Upper lobe of right lung (tissue), 1 donor: ENCODE measurements at places on chromosomes 5 and 9. TPM values are rescaled to one million over a fixed set of nuclear protein-coding genes. Genes with fewer than 3 reads are reported as not detected.

DNA sequence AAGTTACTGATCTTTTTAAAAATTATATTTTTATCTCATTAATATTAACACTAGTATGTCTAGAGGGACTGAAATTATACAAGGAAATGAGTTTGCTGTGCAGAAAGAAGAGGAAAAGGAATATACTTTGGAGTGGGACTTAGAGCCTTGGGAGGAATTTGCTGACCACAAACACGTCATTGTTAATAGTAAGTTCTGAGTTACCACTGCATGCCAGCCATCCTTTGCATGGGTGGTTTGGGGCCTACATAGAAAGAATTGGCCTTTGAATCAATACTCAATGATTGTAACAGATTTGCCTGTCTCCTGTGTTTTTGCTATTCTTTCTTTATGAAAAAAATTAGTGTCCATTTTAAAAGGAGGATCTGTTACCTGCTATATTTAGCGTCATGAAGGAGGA, 232.6 kb upstream of the TNC start:
- H3K27ac ChIP-seq: no peak overlapping the region
- no peaks in the 10 kb centered on the region for H3K4me1 ChIP-seq
- H3K36me3 ChIP-seq: no peaks in the 10 kb centered on the region
- H3K27me3 ChIP-seq: no peaks in the 10 kb centered on the region
- DNase-seq: no peak
- H3K4me3 ChIP-seq: no peak overlapping the region

DNA sequence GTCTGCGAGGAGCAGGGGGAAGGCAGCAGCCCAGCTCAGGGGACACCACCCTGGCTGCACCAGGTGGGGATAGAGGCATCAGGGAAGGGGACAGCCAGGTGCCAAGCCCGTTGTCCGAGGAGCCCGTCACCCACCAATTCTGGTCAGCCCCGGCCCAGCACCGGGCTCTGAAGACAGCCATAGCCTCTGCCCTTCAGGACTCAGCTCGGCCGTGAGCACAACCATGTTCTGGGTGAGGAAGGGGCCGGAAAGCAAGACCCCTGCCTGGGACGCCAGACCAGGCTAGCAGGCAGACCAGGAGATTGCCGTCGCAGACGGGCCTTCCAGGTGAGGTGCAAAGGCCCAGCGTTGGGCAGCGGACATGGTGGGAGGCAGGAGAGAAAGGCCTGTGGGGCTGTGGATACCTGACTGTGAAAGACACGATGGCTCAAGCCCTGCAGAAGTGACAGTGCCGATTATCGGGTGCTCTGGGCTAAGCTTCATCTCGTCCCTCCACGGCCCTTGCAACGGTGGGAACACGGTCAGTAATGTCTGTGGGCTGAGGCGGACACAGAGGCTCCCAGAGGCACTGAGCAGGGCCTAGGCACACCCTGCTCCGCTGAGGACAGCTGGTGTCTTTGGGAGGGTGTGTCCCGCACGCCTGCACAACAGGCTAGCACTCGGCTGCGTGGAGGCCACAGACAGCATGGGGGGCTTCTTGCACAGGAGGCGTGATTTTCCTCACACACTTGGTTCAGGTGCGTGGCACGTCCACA, 36.5 kb downstream of the DBH start:
- no peaks in the 10 kb centered on the region for H3K36me3 ChIP-seq
- H3K27ac ChIP-seq: no peak overlapping the region
- no peaks in the 10 kb centered on the region for H3K27me3 ChIP-seq
- DNase-seq: no peak

- H3K27ac ChIP-seq: no peak overlapping the region
- H3K27me3 ChIP-seq: no peaks in the 10 kb centered on the region
- no peaks in the 10 kb centered on the region for H3K4me1 ChIP-seq
Measured at GRCh38 chr9:2681981-2682380, 35.3 kb upstream of the KCNV2 start.

- H3K4me1 ChIP-seq: peaks cover 11% of the 10 kb centered on the region
- DNase-seq: peak; percentile 93
- peaks cover 12% of the 10 kb centered on the region for H3K36me3 ChIP-seq
- H3K27me3 ChIP-seq: no peaks in the 10 kb centered on the region
- H3K4me3 ChIP-seq: peak overlapping the region; percentile 28
- no peak overlapping the region for H3K27ac ChIP-seq
Measured at GRCh38 chr5:5494489-5495402, 72.3 kb downstream of the ICE1 start.

GRCh38 chr9:70588381-70588780, 173.9 kb upstream of the KLF9 start:
- H3K27me3 ChIP-seq: no peaks in the 10 kb centered on the region
- H3K27ac ChIP-seq: peak overlapping the region; percentile 45
- DNase-seq: no peak
- no peaks in the 10 kb centered on the region for H3K36me3 ChIP-seq
- no peak overlapping the region for H3K4me3 ChIP-seq

DNA sequence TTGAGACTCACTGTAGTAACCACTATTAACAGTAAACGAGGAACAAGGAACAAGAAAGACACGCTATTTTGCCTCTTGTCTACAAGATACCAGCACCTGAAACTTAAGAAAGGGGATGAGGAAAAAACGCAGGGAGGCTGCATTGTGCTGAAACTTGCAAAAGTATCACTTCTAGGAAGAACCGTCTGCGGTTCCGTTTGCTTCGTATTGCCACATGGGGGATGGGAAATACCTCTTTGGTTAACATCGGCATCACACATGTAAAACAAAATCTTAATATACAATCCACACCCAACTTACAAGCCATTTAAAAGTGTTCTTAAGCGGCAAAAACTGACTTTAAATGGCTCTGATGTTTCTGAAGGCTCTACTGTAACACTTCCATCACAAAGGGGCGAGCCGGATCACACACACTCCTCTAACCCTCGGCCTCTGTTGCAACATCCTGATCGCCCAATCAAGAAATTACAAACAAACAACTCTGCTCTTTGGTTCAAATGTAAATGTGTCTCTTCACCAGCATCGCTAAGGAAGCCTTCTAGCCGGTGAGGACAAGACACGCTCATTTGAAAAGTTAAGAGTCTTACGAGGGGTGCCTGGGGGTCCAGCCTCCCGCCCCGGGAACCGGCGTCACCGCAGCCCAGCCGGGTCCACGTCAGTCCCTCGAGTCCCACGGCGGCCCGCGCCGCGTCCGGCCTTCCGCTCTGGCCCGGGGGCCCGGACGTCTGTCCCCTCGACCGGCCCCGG, 621 bp downstream of the SEC16A start:
- peaks cover 28% of the 10 kb centered on the region for H3K36me3 ChIP-seq
- no peaks in the 10 kb centered on the region for H3K27me3 ChIP-seq
- peaks cover 23% of the 10 kb centered on the region for H3K4me1 ChIP-seq
- no peak for DNase-seq
- peak overlapping the region; percentile 86 for H3K4me3 ChIP-seq

DNA sequence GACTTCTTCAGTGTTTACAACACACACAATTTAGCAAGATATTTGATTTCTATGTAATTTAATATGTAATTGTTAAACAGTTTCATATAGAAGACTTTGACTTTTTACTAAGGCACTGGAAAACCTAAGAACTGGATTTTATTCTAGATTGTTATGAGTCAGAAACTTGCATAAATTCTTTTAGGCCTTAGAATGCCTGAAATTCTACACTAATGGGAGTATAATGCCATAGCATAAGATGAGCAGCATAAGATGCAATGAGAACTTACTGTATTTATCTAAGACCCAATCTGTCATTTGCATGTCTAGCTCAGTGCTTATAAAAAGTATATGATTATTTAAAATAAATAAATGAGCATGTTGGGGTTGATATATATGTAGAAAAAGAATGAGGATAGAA, 285.2 kb downstream of the CDH12 start:
- no peak for DNase-seq
- no peaks in the 10 kb centered on the region for H3K36me3 ChIP-seq
- no peak overlapping the region for H3K4me3 ChIP-seq
- no peak overlapping the region for H3K27ac ChIP-seq

DNA sequence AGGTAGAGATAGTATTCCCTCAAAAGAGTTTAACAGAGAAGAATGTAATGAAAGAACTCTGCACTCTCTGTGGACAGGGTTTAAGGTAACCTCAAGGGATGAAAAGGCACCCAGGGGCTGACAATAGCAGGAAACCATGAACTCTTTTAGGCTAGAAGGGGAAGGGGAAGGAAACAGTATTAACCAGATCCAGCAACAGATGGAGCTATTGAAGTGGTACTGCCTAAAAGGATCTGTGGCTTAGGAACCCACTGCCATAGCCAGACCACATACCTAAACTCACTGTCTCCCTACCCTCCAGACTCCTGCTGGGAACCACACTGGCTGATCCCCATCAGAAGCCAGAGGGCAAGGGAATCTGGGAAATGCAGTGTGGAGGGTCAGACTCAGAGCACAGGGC, 35.5 kb downstream of the PLGRKT start:
- no peak overlapping the region for H3K4me3 ChIP-seq
- H3K27ac ChIP-seq: no peak overlapping the region
- no peak for DNase-seq
- H3K27me3 ChIP-seq: no peaks in the 10 kb centered on the region
- no peaks in the 10 kb centered on the region for H3K36me3 ChIP-seq

- no peak for DNase-seq
- H3K36me3 ChIP-seq: no peaks in the 10 kb centered on the region
- no peaks in the 10 kb centered on the region for H3K27me3 ChIP-seq
- H3K27ac ChIP-seq: no peak overlapping the region
Measured at GRCh38 chr9:125495172-125496119, 211.6 kb downstream of the MAPKAP1 start.

DNA sequence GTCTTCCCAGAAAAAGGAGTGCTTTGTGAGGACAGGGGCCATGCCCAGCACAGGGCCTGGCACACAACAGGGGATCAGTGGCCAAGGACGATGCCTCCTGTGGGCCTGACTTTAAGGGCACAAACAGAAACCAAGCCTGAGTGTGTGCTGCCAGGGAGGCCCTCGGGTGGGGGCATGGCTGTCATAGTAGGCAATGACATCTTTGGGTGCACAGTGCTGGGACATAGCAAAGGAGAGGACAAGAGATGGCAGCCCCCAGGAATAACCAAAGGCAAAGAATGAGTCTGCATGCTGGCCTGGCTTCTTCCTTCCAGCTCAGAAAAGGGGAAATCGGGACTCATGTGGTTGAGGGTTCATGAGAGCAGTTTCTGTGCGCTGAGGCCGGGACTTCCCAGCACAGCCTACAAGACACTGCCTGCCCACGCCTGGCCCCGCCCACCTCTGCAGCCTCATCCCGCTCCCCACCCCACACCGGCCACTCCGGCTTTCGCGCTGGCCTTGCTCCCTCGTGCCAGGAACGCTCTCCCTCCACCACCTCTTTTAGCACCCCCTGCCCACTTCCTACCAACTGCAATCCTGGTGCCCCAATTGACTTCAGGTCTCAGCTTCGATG, 13.8 kb upstream of the LHX2 start:
- peak; percentile 84 for DNase-seq
- no peak overlapping the region for H3K4me3 ChIP-seq
- peaks cover 21% of the 10 kb centered on the region for H3K4me1 ChIP-seq
- peaks cover 81% of the 10 kb centered on the region for H3K27me3 ChIP-seq
- no peaks in the 10 kb centered on the region for H3K36me3 ChIP-seq

DNA sequence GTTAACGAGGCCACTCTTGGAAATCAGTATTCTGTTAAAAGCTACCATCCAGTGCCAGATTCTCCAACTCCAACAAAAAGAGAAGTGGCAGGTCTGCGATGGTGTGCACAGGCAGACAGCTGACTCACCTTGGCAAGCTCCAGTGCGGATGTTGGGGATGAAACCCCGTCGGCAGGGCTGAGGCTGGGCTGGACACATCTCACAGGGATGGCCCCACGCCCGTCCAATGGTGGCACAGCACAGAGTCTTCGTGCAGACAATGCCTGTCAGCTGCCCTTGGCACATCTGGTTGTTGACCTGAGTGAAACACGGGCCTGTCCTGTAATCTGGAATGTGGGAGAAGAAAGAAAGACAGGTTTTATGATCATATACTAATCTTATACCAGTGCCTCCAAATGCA, 73.4 kb downstream of the FBN2 start:
- no peaks in the 10 kb centered on the region for H3K4me1 ChIP-seq
- H3K27me3 ChIP-seq: no peaks in the 10 kb centered on the region
- H3K27ac ChIP-seq: no peak overlapping the region
- H3K36me3 ChIP-seq: no peaks in the 10 kb centered on the region
- H3K4me3 ChIP-seq: no peak overlapping the region

DNA sequence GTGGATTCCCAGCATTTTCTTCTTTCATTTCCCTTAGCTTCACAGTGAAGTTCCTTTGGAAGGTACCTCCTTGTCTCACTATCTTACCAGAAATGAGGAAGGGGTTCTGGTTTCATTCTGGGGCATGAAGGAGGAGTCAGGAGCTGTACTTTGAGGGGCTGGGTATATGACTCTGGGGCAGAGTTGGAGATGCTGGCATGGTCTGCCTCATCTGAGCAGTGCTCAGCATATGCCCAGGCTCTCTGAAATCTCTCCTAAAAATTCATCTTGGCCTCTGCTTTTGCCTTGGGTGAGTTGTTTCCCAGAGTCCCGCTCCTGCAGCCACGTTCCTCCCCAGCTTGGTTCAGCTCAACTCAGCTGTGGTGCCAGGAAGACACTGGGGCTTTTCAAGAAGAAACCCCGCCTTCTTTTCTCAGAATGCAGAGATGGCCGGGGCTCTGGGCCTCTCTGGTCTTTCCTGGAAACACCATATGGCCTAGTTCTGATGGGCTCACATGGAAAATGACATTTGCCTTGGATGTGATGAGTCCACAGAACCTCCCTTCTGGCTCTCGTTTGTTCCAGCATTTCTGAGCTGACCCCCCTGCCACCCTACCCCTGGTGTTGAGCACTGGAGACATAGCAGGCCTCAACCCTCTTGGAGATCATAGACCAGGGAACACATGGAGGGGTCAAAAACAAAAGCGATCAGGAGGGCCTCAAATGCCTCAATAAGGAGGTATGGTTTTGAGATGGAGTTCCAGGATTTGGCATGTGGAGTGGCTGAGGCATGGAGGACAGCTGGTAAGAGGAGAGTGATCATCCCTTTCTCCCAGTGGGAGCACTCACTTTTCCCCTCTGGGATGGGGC, 12.0 kb upstream of the TGFBR1 start:
- no peaks in the 10 kb centered on the region for H3K4me1 ChIP-seq
- DNase-seq: no peak
- no peaks in the 10 kb centered on the region for H3K27me3 ChIP-seq
- no peaks in the 10 kb centered on the region for H3K36me3 ChIP-seq
- no peak overlapping the region for H3K4me3 ChIP-seq
- H3K27ac ChIP-seq: no peak overlapping the region

- no peak overlapping the region for H3K27ac ChIP-seq
- no peak for DNase-seq
- no peaks in the 10 kb centered on the region for H3K27me3 ChIP-seq
- H3K4me1 ChIP-seq: no peaks in the 10 kb centered on the region
Measured at GRCh38 chr5:178516504-178517235, 73.5 kb downstream of the COL23A1 start.

The OR2V2 gene
- total RNA-seq: not detected

The SOX30 gene
- 0.12 TPM for total RNA-seq

The TESK1 gene
- 43.9 TPM for total RNA-seq

The NMUR2 gene
- 2.1 TPM for total RNA-seq

The CARD6 gene
- 24.1 TPM for total RNA-seq

The HBEGF gene
- total RNA-seq: 44.3 TPM

The NPR2 gene
- 21.7 TPM for total RNA-seq

The PCDHB6 gene
- 0.75 TPM for total RNA-seq
